NCI-H526 treated with DMSO at 0.1 percent for 48 hours (cell line): ENCODE measurements at places on chromosomes 13 and 19.

GRCh38 chr13:83980331-83980730, 98.1 kb upstream of the SLITRK1 start:
- no peak for DNase-seq

- no peak for DNase-seq
Observed at GRCh38 chr19:11499890-11500420, 5.7 kb downstream of the ZNF653 start.

GRCh38 chr13:97502181-97502580, 68.2 kb downstream of the RAP2A start:
- no peak for DNase-seq

DNA sequence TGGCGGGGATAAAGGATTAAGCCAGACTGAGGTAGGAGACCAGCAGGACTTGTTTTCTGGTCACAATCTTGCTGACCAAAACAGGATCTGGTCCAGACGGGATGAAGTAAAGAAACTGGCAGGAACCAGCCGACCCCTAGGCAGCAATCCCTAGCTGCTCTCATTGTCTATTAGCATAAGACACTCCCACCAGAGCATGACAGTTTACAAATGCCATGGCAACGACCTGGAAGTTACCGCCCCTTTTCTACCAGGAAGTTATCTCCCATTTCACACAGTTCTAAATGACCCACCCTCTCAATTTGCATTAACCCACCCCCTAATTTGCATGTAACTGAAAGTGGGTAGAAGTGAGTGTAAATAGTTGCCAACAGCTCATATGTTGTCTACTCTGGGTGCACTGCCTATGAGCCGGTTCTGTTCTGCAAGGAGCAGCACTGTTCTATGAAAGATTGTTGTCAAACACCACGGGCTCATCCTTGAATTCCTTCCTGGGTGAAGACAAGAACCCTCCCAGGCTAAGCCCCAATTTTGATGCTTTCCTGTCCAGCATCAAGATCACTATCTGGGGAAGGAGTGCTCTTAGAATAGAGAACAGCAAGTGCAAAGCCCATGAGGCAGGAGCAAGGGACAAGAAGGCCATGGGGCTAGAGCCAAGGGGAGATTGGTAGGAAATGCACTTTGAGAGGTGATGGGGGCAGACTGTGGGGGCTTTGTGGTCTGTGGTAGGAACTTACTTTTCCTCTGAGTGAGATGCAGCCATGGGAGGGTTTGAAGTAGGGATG, 13.9 kb upstream of the FBXO27 start:
- DNase-seq: peak; percentile 46

DNA sequence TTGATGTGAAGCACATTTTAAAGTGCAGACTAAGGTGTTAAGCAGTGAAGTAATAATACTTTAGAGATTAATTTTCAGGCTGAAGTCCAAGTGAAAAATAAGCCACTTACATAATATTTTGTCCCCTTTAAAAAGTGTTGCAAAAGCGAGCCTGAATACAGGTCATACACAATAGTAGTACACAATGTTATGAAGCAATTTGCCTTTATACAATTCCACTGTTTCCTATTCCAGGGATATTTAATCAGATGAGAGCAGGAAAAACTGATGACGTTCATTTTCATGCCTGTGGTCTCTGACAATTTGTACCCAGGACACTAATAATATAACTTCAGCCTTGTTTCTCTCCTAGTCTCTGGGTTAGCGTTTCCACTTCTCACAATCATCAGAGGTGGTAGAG, 916.7 kb downstream of the PCDH9 start:
- DNase-seq: no peak

DNA sequence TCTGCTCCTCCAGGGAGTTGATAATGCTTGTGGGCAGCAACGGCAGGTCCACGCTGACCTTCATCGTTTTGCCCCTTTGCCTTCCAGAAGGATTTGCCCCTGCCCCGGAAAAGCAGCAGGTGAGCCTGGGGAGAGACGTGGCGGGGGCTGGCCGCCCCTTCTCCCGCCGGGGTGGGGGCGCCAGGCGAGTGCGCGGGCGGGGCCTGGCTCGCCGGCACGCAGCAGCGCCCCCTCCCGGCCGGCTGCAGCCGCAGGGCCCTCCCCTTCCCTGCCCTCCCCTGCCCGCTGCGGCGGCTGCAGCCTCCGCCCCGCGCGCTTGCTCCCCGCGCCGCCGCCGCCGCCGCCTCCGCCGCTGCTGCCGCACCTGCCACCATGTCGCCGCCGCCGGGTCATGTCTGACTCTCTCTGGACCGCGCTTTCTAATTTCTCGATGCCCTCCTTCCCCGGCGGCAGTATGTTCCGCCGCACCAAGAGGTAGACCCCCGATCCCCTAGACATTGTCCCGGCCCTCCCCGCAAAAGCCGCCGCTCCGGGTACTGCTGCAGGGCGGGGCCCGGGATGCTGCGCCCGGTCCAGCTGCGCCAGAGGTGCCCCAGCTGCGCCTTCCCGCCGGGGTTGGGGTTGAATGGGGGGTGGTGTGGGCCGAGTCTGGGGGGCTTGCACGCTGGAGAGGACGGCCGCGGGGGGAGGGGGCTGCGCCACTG, at the start of gene MAST1:
TSS of gene MAST1 (plus strand) at position 334 of the 704 bp plus-strand sequence. CDS start at position 392, 58 bp downstream.
- no peak for DNase-seq

DNA sequence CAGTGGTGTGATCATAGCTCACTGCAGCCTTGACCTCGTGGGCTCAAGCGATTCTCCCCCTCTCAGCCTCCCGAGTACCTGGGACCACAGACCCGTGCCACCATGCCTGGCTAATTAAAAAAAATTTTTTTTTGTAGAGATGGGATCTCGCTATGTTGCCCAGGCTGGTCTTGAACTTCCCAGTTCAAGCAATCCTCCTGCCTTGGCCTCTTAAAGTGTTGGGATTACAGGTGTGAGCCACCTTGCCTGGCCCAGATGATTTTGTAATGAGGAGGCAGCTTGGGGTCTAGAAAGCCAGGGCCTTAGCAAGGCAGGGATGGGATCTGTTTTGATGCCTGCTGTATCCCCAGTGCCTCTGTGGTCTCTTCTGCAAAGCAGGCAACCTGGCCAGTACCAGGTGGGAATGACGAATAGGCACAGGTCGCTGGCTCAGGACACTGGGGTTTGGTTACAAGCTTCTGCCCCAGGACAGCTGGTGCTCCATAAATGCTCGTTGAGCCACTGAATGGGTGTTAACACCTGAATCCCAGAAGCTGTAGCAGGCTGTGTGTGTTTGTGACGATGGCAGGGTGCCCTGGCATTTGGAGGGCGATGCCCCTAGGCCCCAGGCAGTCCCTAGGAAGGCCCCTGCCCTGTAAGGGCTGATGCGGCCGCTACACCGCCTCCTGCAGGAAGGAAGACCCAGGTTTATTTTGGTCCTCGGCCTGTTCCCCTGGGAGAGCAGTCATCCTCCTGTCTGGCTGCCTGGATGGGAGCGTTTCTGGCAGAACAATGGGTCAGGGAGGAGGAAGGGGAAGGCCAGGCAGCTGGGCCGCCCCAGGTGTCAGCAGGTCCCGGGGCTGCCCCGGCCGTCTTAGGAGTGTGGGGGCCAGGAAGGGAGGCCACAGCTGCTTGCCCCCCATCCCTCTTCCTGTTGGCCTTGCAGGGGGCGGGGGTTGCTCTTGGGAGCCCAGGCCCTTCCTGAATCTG, 8.6 kb downstream of the TNFAIP8L1 start:
- no peak for DNase-seq

DNA sequence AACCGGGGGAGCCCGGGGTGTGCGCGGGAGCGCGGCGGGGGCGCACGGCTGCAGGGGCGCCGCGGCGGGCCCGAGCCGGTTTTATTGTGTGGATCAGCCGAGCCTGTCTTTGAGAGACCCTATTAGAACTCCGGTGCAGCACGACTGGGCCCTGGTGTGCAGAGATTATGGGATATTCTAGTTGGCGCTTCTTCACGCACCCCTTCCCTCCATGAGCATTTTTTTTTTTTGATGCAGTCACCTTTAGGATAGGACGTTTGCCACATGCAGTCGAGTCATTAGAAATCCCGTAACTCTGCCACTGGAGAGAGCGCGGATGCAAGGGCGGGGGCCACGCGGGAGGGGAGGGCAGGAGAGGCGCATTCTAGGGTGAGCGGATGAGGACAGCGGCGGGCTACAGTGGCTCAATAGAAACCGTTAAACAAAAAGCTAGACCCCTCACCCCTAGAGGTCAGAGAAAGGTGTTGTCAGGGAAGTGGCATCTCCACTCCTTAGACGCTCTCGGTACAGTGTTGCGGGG, 3.7 kb downstream of the FGF9 start:
- peak; percentile 49 for DNase-seq

DNA sequence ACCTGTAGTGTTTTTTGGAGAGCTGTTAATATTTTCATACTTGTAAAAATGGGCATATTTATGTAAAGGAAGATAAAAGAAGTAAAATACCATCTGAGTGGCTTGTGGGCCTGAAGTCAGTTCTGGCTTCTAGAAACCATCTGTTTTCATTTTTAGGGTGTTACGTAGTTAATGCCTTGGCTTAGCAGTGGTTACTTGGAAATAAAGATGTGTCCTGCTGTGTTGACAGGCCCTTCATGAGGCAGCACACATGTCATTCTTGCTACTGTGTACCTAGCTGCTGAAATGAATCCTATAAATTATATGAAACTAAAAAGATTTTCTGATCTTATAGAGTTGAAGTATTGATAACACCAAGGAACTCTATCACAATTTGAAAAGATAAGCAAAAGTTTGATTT, 16.0 kb downstream of the ILF3 start:
- no peak for DNase-seq

DNA sequence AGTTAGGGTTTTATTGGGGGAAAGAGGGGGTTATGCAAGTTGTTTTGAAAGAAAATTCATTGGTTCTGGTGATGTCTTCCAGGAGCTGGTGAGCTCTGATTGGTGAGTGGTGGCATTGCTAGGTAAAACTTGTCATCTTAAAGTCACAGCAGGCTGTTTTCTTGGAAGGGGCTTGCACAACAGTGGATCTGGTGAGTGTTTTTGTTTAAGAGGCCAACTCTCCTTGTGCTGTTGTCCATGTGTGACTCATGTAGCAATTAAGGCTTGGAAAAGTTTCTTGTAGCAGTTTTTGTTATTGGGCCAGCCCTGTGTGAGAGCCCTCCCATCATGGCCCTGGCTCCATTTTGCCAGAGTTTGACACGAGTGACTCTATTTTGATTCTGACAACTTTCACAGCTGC, 109.4 kb downstream of the RFC3 start:
- DNase-seq: no peak

- DNase-seq: no peak
Observed at GRCh38 chr13:111853721-111854120, 213.2 kb upstream of the SOX1 start.

GRCh38 chr13:69737129-69737935, 370.3 kb upstream of the ATXN8OS start:
- DNase-seq: peak; percentile 42

DNA sequence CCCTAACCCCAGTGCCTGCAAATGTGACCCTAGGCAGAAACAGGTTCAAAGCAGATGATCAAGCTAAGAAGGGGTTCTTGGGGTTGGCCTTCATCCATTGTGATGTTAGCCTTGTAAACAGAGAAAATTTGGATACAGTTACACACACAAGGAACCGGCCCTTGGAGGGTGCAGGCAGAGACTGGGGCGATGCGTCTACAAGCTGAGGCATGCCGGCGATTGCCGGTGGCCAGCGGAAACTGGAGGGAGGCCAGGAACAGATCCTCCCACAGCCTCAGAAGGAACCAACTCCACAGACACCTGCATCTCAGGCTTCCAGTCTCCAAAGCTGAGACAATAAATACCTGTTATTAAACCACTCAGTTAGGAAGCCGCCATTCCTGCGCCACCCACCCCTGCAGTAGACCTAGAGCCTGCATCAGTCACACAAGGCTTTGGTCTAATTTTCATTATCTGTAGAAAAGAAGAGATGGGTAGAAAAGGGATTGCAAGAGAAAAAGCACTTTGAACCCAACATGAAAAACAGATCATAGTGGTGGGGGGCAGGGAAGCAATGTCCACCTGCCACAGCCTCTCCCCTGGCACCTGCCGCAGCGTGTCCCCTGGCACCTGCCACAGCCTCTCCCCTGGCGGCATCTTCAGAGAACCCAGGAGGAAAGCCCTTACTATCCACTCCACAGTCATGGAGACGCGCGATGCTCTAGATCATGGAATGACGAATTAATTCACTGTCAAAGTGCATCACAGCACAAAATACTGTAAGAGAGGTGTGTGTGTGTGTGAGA, 119.7 kb upstream of the SOX1 start:
- no peak for DNase-seq

- no peak for DNase-seq
Observed at GRCh38 chr13:44221657-44222056, 152.0 kb upstream of the SERP2 start.

- no peak for DNase-seq
Observed at GRCh38 chr13:37944869-37945442, 75.4 kb upstream of the TRPC4 start.

- DNase-seq: no peak
Observed at GRCh38 chr13:36493046-36493445, 60.8 kb downstream of the CCNA1 start.

GRCh38 chr13:41563341-41563983, 106.1 kb downstream of the RGCC start:
- no peak for DNase-seq

DNA sequence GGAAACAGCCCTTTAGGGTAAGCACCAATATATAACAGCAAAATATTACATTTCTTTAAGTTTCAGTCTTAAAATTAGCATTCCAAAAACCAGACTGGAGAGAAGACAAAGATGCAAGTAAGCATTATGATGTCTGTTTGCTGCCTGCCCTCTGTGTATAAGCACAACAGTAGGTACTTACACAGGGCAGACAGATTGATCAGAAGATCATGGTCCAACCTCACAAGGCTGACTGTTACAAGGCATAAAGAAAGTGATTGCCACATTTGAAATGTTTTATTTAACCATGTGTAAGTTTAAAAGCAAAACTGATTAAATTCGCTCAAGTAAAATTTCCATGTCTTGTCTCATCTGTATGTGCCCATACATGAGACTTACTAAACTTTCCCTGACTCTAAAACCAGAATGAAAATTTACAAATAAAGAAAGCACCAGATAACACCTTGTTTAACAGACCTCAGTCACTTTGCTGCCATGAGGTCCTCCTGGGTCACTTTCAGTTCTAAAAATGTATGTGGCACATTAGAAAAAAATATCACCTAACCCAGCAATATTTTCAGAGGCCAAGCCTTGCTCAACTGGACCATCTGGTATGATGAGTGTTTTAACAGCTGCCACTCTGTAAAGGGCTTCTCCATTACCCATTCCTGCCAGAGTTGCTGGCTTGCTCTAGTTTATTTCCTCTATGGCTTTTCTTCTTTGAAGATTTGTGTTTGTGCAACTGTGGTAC, 297.0 kb downstream of the RBM26 start:
- DNase-seq: no peak

DNA sequence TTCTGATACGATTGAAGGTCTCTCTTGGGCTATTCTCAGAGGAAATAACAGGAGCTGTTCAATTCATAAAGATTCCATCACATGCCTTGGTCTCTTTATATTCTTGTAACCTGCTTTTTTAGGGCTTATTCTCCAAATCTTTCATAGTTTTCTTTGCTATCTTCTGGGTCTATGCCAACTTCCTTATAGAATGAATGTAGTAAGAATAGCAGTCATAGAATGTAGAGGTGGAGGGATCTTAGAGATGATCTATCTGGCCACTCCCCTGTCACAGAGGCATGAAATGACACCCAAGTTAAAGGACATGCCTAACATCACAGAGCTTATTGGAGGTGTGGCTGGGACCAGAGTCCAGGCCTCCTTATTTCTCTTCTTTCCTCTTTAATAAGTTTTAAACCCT, 13.2 kb downstream of the LCP1 start:
- no peak for DNase-seq
